Smooth muscle cell of the pulmonary artery (primary cell): ENCODE measurements at places on chromosomes 13 and 19. TPM values are rescaled to one million over a fixed set of nuclear protein-coding genes. Genes with fewer than 3 reads are reported as not detected.

The IFNL2 gene
- total RNA-seq: not detected in 2 replicates

The MAMSTR gene
- 0.65 and 0.69 TPM in 2 replicates for total RNA-seq

The PCDH8 gene
- total RNA-seq: not detected in 2 replicates

The HSPB6 gene
- total RNA-seq: 106 and 161 TPM in 2 replicates

The EFNA2 gene
- total RNA-seq: not detected in 2 replicates

The CEACAM3 gene
- total RNA-seq: not detected in 2 replicates

The AMER2 gene
- not detected in 2 replicates for total RNA-seq

The SIGLEC5 gene
- not detected in 2 replicates for total RNA-seq

The CDC42EP5 gene
- 17.4 and 21.0 TPM in 2 replicates for total RNA-seq

The SLC17A7 gene
- 0.17 and 0.20 TPM in 2 replicates for total RNA-seq

The KLK12 gene
- not detected in 2 replicates for total RNA-seq

The GPR183 gene
- 0.07 and 0.13 TPM in 2 replicates for total RNA-seq

The NPAS1 gene
- 0.79 and 1.7 TPM in 2 replicates for total RNA-seq

The TRIM28 gene
- 284 and 376 TPM in 2 replicates for total RNA-seq

The GJA3 gene
- total RNA-seq: 0.07 and 0.59 TPM in 2 replicates

The SHISA7 gene
- total RNA-seq: not detected in 2 replicates

The CEACAM4 gene
- total RNA-seq: not detected in 2 replicates

The CPAMD8 gene
- 0.20 and 1.6 TPM in 2 replicates for total RNA-seq
